Suprapubic skin (tissue), 4 donors: ENCODE measurements at places on chromosomes 6 and 20. TPM values are rescaled to one million over a fixed set of nuclear protein-coding genes. Genes with fewer than 3 reads are reported as not detected.

DNA sequence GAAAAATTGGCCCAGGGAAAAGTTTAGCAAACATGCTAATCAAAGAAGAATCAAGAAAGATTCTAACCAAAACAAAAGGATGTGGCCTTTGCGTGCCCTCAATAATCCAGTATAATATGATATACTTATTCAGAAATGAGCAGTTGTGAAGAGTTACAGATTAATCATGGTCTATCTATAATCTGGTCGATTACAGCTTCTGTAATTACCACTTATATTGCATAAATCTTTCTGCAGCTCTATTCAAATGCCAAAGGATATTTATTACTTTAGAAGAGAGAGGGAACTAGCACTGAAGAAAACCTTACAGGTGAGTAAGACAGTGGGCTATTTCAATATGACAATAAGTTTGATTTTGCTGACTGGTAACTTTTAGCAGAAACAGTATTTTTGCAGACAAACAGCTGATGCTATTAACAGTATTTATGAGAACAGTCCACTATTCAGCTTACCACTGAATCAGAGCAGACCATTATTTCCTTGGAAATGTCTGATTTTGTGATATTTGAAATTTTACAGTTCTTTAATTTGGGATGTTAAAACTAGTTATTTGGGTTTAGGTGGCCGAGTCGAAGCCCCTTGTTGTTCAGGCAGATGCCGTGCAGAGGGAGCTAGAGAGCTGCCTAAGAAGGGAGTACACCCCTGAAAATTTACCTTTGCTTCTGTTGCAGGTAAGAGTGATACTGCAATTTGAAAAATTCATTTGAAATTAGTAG lies 92.2 kb downstream of the CEP57L1 start:
- no peaks in the 10 kb centered on the region for H3K27me3 ChIP-seq
- H3K27ac ChIP-seq, result no peak overlapping the region
- no peak overlapping the region for H3K4me3 ChIP-seq
- H3K4me1 ChIP-seq, result peaks cover 7% of the 10 kb centered on the region
- no peaks in the 10 kb centered on the region for H3K36me3 ChIP-seq

GRCh38 chr6:27986928-27987725 lies 30.1 kb downstream of the OR2B6 start:
- no peak overlapping the region for H3K27ac ChIP-seq
- no peaks in the 10 kb centered on the region for H3K36me3 ChIP-seq
- no peaks in the 10 kb centered on the region for H3K4me1 ChIP-seq
- DNase-seq, result no peak

DNA sequence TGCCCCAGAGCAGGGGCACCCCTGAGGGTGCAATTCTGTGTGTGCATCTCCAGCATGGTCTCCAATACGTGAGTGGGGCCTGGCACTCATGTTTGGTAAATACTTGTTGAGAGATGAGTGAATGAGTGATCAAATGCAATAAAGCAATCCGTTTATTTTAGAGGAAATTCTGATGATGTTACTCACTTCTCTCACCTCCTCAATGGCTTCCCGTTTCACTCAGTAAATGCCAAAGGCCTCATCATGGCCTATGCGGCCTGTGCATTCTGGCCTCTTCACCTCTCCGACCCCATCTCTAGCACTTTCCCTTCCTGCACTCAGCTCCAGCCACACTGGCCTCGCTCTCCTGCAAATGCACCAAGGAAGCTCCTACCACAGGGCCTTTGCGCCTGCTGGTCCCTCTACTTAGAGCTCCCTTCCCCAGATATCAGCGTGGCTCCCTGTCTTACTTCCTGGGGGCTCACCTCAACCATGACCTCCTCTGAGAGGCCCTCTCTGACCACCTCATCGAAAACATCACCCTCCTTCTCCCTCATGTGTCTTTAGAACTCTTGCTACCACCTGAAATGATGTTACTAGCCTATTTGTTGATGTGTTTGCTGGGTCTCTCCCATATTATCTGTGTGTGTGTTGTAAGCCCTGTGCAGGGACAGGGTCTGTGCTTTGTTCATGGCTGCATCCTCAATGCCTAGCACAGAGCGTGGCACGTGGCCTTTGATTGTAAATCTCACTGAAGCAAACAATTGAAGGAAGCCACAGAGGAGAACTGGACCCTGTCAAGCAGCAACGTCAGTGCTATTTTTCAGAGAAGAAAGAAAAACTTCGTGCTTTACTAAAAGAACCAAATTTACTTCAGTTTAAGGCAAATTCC lies 42.6 kb downstream of the RAB44 start:
- no peak overlapping the region for H3K27ac ChIP-seq
- no peaks in the 10 kb centered on the region for H3K36me3 ChIP-seq
- peaks cover 21% of the 10 kb centered on the region for H3K4me1 ChIP-seq
- no peak for DNase-seq

GRCh38 chr20:25477014-25477882 lies 69.8 kb downstream of the GINS1 start:
- H3K27me3 ChIP-seq, result no peaks in the 10 kb centered on the region
- peaks cover 31% of the 10 kb centered on the region for H3K4me1 ChIP-seq
- no peak for DNase-seq
- H3K36me3 ChIP-seq, result peaks cover 3% of the 10 kb centered on the region

- peaks cover 2% of the 10 kb centered on the region for H3K4me1 ChIP-seq
- peaks cover 3% of the 10 kb centered on the region for H3K36me3 ChIP-seq
- DNase-seq, result no peak
- H3K27me3 ChIP-seq, result no peaks in the 10 kb centered on the region
- no peak overlapping the region for H3K4me3 ChIP-seq
These were observed 138.9 kb downstream of the NFATC2 start for GRCh38 chr20:51403466-51404220.

GRCh38 chr6:113556775-113557174 lies 300.4 kb upstream of the MARCKS start:
- H3K4me1 ChIP-seq, result no peaks in the 10 kb centered on the region
- DNase-seq, result no peak
- no peaks in the 10 kb centered on the region for H3K27me3 ChIP-seq

GRCh38 chr6:93701526-93701925 lies 282.2 kb upstream of the EPHA7 start:
- H3K27me3 ChIP-seq, result no peaks in the 10 kb centered on the region
- H3K36me3 ChIP-seq, result no peaks in the 10 kb centered on the region
- no peak overlapping the region for H3K4me3 ChIP-seq
- no peak overlapping the region for H3K27ac ChIP-seq

GRCh38 chr6:100923481-100924165 lies 42.5 kb upstream of the ASCC3 start:
- no peaks in the 10 kb centered on the region for H3K4me1 ChIP-seq
- DNase-seq, result no peak
- no peaks in the 10 kb centered on the region for H3K27me3 ChIP-seq
- no peak overlapping the region for H3K27ac ChIP-seq
- no peaks in the 10 kb centered on the region for H3K36me3 ChIP-seq

GRCh38 chr6:35058865-35059522 lies 82.1 kb downstream of the TCP11 start:
- no peak for DNase-seq
- peaks cover 63% of the 10 kb centered on the region for H3K36me3 ChIP-seq
- H3K4me1 ChIP-seq, result peaks cover 8% of the 10 kb centered on the region
- H3K4me3 ChIP-seq, result no peak overlapping the region
- no peaks in the 10 kb centered on the region for H3K27me3 ChIP-seq

GRCh38 chr6:123207967-123208510 lies 212.0 kb downstream of the CLVS2 start:
- no peak overlapping the region for H3K27ac ChIP-seq
- H3K36me3 ChIP-seq, result no peaks in the 10 kb centered on the region
- H3K4me3 ChIP-seq, result no peak overlapping the region
- no peaks in the 10 kb centered on the region for H3K4me1 ChIP-seq
- no peak for DNase-seq
- no peaks in the 10 kb centered on the region for H3K27me3 ChIP-seq

- DNase-seq, result peak; percentile 76
- peak overlapping the region; percentile 96 for H3K27ac ChIP-seq
- H3K4me3 ChIP-seq, result peak overlapping the region; percentile 67
- H3K36me3 ChIP-seq, result no peaks in the 10 kb centered on the region
- no peaks in the 10 kb centered on the region for H3K27me3 ChIP-seq
These were observed 936 bp downstream of the ZDHHC14 start for GRCh38 chr6:157381631-157382621.

- no peaks in the 10 kb centered on the region for H3K36me3 ChIP-seq
- no peaks in the 10 kb centered on the region for H3K27me3 ChIP-seq
- peaks cover 54% of the 10 kb centered on the region for H3K4me1 ChIP-seq
- H3K4me3 ChIP-seq, result peak overlapping the region; percentile 23
- peak overlapping the region; percentile 93 for H3K27ac ChIP-seq
- no peak for DNase-seq
These were observed 10.8 kb upstream of the WTAP start for GRCh38 chr6:159716247-159717096.

- no peaks in the 10 kb centered on the region for H3K4me1 ChIP-seq
- H3K27me3 ChIP-seq, result no peaks in the 10 kb centered on the region
- H3K36me3 ChIP-seq, result no peaks in the 10 kb centered on the region
- no peak overlapping the region for H3K27ac ChIP-seq
- no peak overlapping the region for H3K4me3 ChIP-seq
These were observed 56.7 kb upstream of the PSMF1 start for GRCh38 chr20:1061484-1062221.

GRCh38 chr6:25053875-25054371 lies 118.2 kb upstream of the RIPOR2 start:
- no peak overlapping the region for H3K4me3 ChIP-seq
- peaks cover 32% of the 10 kb centered on the region for H3K4me1 ChIP-seq
- no peaks in the 10 kb centered on the region for H3K27me3 ChIP-seq
- no peaks in the 10 kb centered on the region for H3K36me3 ChIP-seq
- no peak for DNase-seq

- H3K36me3 ChIP-seq, result no peaks in the 10 kb centered on the region
- peak overlapping the region; percentile 77 for H3K27ac ChIP-seq
- H3K27me3 ChIP-seq, result no peaks in the 10 kb centered on the region
- no peak for DNase-seq
These were observed 599.2 kb downstream of the COL12A1 start for GRCh38 chr6:74606582-74607071.

- peaks cover 3% of the 10 kb centered on the region for H3K27me3 ChIP-seq
- H3K36me3 ChIP-seq, result no peaks in the 10 kb centered on the region
- DNase-seq, result no peak
These were observed 40.7 kb upstream of the KCNK5 start for GRCh38 chr6:39269961-39270360.

DNA sequence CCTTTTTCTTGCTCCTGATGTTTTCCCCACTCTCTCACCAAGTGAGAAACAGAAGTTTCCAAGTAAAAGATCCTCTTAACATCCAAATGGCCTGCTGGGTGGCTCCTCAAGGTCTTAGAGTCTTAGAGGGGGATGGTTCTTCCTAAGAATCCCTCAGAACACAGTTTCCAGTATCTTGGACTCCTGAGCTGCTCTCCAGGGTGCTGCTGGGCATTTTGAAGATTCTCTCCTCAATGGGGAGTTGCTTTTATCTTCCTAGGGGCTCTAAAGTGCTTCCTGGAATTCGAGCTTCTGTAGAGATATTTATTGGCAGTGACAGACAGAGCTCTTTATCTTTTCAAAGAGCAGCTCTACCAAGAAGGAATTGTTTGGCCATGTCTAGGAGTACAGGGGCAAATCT lies 70.8 kb upstream of the SLC35B3 start:
- H3K4me1 ChIP-seq, result no peaks in the 10 kb centered on the region
- H3K36me3 ChIP-seq, result no peaks in the 10 kb centered on the region
- H3K27me3 ChIP-seq, result no peaks in the 10 kb centered on the region
- no peak overlapping the region for H3K27ac ChIP-seq
- DNase-seq, result no peak

DNA sequence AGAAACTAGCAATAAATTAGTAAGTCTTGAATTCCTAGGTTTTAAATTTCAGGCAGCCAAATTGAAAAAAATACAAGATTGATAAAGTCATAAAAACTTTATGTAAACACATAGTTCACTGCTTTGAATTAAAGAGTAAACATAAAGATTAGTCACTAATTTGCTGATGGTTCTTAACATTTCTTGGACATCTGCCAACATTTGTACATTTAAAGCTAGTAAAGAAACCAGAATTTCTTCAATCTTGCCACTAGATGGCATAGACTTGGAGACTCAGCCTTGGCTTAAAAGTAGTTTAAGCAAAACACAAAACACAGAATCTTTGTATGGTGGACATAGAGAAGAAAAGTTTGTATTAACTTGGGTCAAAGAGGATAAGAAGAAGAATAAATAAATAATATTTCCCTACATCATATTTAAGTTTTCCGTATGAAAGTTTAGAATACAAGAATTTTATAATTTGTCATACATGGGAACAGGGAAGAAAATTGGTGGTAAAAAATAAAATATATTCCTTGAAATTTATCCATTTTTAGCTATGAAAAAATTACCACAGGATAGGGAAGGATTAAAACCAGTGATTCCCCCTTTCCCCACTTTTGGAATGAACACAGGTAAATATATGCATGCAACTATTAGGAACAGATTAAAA lies 41.7 kb upstream of the FAM135A start:
- H3K4me1 ChIP-seq, result no peaks in the 10 kb centered on the region
- DNase-seq, result no peak
- H3K27me3 ChIP-seq, result no peaks in the 10 kb centered on the region
- H3K36me3 ChIP-seq, result no peaks in the 10 kb centered on the region

- H3K4me1 ChIP-seq, result peaks cover 4% of the 10 kb centered on the region
- H3K27ac ChIP-seq, result no peak overlapping the region
- no peak overlapping the region for H3K4me3 ChIP-seq
- peaks cover 91% of the 10 kb centered on the region for H3K27me3 ChIP-seq
These were observed 45.3 kb downstream of the SLC52A3 start for GRCh38 chr20:722822-723644.

DNA sequence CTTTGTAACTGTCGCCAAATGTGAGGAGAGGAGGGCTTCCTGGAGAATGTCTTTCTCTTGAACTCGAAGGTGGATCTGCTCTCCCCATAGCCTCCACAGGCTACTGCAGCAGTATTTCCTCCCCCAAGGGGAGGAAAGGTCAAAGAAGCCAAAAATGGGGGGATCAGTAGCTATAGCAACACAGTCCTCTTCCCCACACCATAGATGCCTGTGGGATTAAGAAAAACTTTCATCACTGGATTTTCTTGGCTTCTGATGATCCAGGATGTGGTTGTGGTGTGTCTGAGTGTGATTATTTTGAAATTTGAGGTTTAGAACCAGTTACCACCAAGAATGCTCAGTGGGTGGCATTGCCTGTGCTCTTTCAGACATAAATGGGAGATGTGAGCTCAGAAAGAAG lies 140.1 kb upstream of the SPACA1 start:
- H3K27me3 ChIP-seq, result peaks cover 14% of the 10 kb centered on the region
- no peaks in the 10 kb centered on the region for H3K4me1 ChIP-seq
- H3K27ac ChIP-seq, result no peak overlapping the region
- H3K4me3 ChIP-seq, result no peak overlapping the region
- H3K36me3 ChIP-seq, result no peaks in the 10 kb centered on the region
- no peak for DNase-seq

- H3K4me3 ChIP-seq, result no peak overlapping the region
- no peaks in the 10 kb centered on the region for H3K4me1 ChIP-seq
- DNase-seq, result no peak
- no peaks in the 10 kb centered on the region for H3K27me3 ChIP-seq
- H3K36me3 ChIP-seq, result no peaks in the 10 kb centered on the region
These were observed 359.8 kb downstream of the EPM2A start for GRCh38 chr6:145375502-145375901.

- H3K36me3 ChIP-seq, result no peaks in the 10 kb centered on the region
- peak within 1 kb of the TSS; percentile 75 for H3K4me3 ChIP-seq
- DNase-seq, result peak; percentile 81
- peak within 1 kb of the TSS; percentile 80 for H3K27ac ChIP-seq
- H3K27me3 ChIP-seq, result peaks cover 7% of the 10 kb centered on the region
These were observed at the start of gene RCAN2 for GRCh38 chr6:46491201-46491627. TSS of gene RCAN2 (minus strand) at chr6:46491449.

The SLC52A3 gene
- total RNA-seq, result 0.15 TPM

The TGM3 gene
- total RNA-seq, result 43.6 TPM

The RAD21L1 gene
- not detected for total RNA-seq

The LY6G6F gene
- not detected for total RNA-seq

The BTNL2 gene
- total RNA-seq, result not detected

The HSPA1A gene
- total RNA-seq, result 429 TPM

The HLA-G gene
- not detected for total RNA-seq
